Stimulated activated naive CD8-positive, alpha-beta T cell treated with anti-CD3 and anti-CD28 coated beads, Interleukin-15, amount 100 ng/mL, for 72 hours (primary cell): ENCODE measurements at places on chromosomes 4 and X.

DNA sequence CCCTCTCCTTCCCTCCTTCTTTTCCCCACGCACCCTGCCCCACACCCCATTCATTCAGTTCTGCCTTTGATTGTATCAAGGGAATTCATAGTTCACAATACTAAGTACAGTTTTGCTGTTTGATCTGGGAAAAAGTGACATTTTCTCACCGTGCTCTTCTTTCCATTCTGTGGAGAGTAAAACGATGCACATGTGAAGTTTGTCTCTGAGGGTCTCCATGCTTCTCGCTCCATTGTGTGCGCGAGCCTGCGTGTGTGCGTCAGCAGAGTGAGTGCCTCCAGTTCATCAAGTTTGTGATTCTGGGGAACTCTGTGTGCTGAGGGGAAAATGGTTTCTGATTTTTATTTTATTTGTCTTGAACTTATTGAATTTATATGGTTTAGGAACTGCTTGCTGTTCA, 1.9 kb downstream of the STK26 start:
- DNase-seq = no peak

DNA sequence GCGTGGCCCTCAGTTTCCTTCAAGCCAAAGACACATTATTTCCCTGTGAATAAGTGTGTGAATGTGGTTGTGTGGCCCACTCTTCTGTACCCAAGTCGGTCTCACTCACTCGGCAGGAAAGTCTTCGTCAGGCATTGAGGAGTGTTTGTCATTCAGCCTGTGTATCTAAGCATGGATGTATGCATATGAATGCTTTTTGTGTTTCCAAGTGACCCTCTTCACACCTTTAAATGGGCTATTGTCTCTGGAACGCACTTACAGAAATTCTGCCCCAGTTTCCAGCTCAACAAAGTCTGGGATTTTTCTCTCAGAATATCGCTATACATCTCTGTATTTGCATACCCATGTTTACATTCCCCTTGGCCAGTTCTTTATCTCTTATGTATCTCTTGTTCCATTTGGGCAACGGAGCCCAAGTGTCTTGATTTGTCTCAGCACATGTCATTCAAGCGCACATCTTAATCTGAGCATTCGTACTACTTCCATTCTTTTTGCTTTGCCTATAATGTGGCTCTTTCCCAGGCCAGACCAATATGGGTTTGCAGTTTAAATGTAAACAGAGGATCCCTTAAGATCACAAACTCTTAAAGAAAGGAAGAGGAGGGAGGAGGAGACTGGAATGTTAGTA, 4.8 kb downstream of the BCOR start:
- DNase-seq = no peak

- no peak for DNase-seq
Observed at GRCh38 chr4:112225157-112225556, 6.4 kb upstream of the AP1AR start.

GRCh38 chr4:137853424-137853823, 321.1 kb upstream of the PCDH18 start:
- no peak for DNase-seq

DNA sequence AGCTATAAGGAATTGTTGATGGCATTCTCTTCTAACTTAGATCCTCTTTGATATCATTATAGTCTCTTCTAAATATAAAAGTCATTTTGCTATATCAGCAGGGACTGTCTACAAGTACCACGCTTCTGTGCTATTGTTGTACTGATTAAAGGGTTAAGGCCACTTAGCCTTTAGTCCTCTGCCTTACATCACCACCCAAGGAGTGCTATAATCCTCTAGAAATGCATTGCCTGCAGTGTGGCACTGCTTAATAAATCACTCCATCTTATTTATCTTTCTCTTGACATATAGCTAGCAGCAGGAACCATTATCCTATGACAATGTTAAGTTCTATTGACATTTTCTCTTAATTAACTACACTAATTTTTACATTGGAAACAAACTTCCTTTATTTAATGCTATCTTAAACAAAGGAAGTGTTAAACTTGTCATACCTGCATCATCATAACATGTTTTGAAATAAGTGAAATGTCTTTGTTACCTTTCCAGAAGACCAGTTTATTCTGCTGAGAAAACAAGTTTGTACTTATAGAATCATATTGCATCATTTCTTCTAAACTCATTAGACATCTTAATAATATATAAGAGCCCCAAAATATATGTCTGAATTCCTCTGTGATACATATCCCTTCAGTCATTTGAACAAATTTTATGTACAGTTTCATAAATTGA, 360.9 kb upstream of the ATOH1 start:
- DNase-seq = no peak

DNA sequence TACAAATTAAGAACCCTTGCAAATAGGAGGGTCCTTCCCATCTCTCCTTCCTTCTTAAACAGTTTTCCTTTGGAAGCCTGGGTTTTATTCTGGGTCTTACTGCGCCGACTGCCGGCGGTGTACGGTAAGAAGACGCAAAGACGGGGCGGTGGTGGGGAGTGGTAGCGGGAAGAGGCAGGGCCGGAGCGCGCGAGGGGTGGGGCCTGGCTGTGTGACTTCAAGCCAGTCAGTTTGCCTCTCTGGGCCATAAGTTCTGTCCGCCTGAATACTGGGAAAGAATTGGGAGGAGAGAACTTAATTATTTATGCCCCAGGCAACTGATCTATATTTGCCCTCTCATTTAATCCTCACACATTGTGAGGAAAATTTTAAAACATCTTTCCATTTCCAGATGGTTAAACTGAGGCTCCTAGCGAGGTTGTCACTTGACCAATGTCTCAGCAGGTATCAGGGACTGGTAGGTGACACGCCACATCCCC, 726 bp upstream of the KANTR start:
- DNase-seq = peak; percentile 76

DNA sequence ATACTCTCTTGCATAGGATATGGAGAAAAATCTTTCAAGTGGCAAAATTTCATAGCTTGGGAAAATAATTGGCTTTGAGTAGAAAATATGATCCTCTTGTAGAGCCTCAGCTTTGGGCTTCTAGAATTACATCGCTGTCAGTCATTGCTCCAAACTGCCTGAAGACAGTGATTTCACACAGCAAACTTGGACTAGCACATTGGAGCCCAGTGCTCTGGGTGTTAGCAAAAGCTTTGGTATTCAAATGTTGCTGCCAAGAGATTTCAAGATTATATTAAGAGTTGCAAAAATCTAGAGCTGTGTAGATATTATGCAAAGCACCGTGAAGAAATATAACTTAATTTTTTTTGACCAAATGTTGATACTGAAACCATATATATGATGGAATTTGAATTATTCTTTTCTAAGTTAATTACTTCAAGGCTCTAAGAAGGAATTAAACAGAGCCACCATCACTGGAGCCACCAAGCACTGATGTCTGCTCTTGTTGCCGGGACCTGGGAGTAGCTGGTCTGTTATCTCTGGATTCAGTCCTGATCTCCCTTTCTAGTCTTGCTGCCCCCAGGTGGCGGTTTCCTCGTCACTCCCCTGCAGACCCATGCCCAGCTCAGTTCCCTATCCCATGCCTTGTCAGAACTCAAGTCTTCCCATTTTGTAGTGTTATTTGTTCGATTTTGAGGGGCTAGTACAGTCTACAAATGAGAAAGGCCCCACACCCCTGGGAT, 260.7 kb upstream of the SFRP2 start:
- no peak for DNase-seq

DNA sequence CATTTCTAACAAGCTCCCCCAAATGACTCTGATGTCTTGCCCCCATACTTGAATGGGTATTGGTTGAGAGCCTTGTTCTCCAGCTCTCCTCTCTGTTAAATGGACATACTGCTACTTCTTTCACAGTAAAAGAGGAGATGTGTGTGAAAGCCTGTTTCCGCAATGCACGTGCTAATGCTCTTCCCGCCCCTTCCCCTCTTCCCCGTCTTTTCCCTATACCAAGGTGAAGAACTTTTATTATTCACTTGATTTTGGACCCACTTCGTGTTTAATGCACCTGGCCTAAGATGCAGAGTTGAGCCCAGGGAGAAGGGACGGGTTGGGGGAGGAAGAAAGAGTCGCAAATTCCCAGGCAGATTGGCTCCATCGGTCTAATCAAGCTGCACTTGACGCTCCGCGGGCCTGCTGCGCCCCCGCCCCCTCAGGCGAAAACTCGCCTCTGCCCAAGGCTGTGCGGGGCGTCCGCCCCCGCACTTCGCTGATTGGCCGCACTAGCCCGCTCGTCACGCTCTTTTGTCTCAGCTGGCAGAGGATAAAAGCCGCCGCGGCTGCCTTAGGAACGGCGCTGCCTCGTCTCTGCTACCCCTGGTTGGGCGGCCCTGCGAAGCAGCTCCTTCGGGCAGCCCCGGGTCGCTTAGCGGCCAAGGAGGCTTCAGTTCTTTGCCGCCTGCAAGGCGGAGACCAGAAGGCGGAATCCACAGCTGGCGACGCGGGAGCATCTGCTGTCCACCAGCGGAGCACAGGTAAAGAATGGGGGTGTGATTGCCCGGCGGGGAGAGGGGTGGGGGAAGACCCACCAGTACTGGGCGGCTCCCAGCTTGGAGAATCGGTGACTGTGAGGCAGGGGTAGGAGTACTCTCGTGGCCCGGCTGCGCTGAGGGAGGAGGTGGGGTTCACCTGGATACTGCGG, at the start of gene ZCCHC12:
ZCCHC12 (plus strand) TSS at position 562 of the 910 bp plus-strand sequence. CDS start 1,421 bp downstream, outside the sequence.
- DNase-seq = peak; percentile 47

GRCh38 chr4:48596336-48596735, 106.3 kb downstream of the ZAR1 start:
- DNase-seq = no peak

DNA sequence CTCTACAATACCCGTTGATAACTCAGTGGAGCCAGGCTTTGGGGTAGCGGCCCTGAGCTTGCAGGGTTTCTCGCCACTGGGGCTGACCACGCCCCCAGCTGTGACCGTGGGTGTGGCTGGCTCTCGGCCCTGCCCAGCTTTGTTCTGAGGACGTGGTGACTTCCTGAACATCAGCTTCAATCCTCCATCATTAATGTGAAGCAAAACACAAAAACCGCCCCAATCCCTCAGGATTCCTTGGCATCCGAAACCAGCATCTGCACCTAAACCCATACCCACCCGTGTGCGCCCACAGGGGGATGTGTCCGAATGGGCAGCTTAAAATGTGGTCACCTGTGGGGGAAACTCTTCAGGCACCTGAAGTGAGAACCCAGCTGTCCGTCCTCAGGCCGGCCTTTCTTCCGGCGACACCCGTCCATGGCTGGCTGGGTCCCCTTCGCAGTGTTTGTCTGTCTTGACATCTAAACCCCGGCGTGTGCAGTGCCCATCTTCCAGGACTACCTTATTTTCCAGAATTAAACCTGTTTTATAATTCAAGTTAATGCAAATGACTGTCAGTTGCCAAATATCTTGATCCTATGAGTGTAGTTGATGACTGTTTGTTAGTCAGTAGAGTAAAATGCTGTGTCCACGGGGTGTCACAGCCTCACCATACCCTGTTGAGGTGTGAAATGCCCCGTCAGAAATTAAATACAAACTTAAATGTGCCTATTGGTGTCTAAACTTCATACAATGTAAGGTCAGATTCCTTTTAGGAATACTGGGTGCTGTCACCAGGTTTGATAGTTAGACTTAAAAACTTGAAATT, 27.3 kb downstream of the NELFA start:
- no peak for DNase-seq

- peak; percentile 17 for DNase-seq
Observed at GRCh38 chr4:150209140-150209829, 131.0 kb downstream of the DCLK2 start.

GRCh38 chr4:22237155-22237751, 278.6 kb downstream of the ADGRA3 start:
- DNase-seq = peak; percentile 65

- DNase-seq = no peak
Observed at GRCh38 chrX:23981711-23982110, 45.3 kb downstream of the KLHL15 start.

GRCh38 chr4:180189666-180190065, 2053.5 kb upstream of the TENM3 start:
- DNase-seq = no peak

GRCh38 chrX:103614999-103615398, 7.2 kb downstream of the TCEAL3 start:
- DNase-seq = no peak

GRCh38 chr4:6120361-6120760, 80.0 kb downstream of the JAKMIP1 start:
- no peak for DNase-seq

DNA sequence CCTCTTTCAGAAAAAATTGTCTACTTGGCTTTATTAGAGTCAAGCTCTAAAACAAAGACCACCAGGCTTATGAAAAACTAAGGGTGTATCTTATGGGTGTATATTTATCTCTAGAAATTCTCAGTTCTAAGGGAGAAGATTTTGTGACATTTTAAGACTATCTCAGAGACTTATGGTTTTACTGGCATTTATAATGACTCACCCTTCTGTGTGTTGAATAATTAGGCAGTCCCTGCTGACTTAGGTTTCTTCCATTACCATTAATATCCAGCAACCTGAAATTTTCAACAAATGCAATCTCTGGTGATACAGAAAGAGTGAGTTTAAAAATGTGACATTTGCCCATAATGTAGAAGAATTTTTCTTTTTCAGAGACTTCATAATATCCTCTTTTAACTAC, 1015.0 kb upstream of the AGA start:
- DNase-seq = no peak

DNA sequence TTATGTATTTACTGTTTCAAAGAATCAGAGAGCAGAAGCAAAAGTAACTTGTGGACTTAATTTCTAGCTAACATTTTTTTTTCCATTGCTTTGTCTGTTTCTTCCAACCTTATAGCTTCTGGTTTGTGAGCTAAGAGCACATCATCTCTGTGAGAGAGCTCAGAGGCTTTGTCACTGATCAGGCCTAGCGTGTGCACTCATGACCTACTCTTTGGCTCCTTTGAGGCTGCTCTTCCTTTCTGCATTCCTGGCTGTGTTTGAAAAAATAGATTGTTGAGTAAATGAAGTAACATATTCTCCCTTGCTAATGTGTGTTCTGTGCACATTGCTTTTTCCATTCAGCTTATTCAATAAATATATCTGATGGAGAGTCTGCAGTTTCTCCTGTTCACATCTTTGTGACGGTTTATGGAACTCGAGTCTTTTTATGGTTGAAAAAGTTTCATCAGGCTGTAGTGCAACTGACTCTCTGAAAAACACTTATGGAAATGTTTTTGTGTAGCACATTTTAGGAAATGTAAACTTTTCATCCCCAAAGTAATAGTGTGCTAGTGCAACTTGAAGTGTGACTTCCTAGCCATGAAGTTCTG, 133.0 kb downstream of the RAPGEF2 start:
- DNase-seq = no peak

- DNase-seq = peak; percentile 36
Observed at GRCh38 chr4:212438-213188, 88.3 kb downstream of the ZNF718 start.

GRCh38 chrX:19611636-19612376, 96.5 kb upstream of the MAP3K15 start:
- DNase-seq = no peak
